ENCODE measurements at places on chromosomes 11 and 22. TPM values are rescaled to one million over a fixed set of nuclear protein-coding genes. Genes with fewer than 3 reads are reported as not detected.

DNA sequence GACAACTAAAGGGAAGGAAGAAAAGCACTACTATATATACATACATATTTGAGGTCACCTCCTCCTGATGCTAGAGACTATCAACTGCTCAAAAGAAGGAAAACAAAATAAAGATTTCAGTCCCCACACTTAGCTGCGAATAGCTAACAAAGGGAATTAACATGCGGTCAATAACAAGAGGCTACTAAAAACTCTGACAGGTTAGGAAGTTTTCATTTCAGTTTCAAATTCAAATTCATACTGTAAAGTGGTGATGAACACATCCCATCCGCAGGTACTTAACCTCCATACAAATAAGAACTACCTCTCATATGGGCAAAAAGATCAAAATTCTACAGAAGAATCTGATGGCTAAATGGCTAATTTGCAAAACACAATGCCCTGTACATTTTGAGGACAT is 2.6 kb downstream of the NAP1L4 start:
- DNase-seq: no peak

- no peak for DNase-seq
These were observed 199.9 kb downstream of the MAML2 start for GRCh38 chr11:96143041-96143521.

DNA sequence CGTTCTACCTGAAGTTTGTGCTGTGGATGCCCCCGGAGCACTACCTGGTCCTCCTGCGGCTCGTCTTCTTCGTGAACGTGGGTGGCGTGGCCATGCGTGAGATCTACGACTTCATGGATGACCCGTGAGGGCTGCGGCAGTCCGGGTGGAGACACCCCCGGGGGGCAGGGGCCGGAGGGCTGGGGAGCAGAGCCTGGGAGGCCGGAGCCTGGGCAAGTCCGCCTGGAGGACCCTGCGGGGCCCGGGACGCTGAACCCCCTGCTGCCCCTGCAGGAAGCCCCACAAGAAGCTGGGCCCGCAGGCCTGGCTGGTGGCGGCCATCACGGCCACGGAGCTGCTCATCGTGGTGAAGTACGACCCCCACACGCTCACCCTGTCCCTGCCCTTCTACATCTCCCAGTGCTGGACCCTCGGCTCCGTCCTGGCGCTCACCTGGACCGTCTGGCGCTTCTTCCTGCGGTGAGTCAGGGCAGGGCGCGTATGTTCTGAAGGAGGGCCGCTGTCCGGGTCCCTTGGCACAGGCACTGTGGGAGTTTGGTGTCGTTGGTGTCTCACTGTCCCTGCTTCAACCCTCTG is 17.3 kb downstream of the RNH1 start:
- DNase-seq: no peak

DNA sequence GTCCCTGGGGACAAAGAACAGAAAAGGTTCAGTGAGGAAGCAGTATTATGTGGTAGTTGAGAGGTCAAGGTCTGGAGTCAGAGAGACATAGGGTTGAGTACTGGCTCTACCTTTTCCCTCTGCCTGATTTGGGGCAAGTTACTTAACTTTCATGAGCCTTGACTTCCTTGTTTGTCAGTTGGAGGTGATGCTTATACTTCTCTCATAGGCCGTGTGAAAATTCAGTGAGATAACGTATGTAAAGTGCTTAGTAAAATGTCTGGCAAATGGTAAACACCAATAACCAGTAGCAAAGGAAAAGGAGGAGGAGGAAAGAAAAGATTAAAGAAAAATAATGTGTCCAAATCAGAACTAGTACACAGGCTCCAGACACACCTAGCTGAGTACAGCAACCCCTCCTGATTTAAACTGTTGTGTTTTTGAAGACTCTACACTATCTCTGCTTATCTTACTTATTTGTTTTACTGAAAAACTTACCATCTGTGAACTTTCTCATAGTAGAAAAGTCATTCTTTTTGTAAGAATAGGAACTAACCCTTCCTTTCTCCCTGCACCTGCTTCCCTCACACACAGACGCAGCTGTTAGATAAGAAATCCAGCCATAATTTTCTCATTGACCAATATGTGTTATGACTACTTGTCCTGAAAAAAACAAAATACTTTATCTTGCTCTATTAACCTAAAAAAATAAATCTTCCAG is 126.9 kb downstream of the CD44 start:
- DNase-seq: no peak

GRCh38 chr11:86582898-86583297 is 89.5 kb downstream of the ME3 start:
- no peak for DNase-seq

GRCh38 chr11:694563-695287 is at the start of gene DEAF1:
Gene DEAF1 (minus strand): TSS chr11:695222. CDS start chr11:695047, 175 bp downstream.
- peak; percentile 96 for DNase-seq

GRCh38 chr11:16966930-16967671 is 47.1 kb downstream of the PLEKHA7 start:
- DNase-seq: no peak

GRCh38 chr11:105296386-105296785 is 156.8 kb upstream of the CARD18 start:
- DNase-seq: no peak

- DNase-seq: peak; percentile 77
These were observed 19.6 kb upstream of the LIMK2 start for GRCh38 chr22:31192513-31192912.

- DNase-seq: no peak
These were observed 56.3 kb upstream of the ADSL start for GRCh38 chr22:40289991-40290459.

DNA sequence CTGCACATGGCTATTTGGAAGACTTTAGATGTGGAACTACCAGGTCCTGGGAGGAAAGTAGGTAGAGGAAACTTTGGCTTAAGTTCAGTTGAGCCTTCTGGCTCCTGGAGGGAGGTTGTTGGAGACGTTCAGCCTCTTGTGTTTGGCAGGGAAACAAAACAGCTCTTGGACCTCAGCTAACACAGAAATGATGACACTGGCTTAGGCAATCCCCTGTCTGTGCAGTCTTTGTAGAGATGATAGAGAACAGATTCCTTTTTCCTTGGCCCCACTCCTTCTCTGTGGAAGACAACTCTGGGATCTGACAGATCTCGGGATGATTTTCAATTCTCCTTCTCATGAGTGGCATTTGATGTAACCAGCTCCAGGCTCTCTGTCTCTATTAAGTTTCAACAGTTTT is 428.5 kb downstream of the TMEM135 start:
- peak; percentile 55 for DNase-seq

DNA sequence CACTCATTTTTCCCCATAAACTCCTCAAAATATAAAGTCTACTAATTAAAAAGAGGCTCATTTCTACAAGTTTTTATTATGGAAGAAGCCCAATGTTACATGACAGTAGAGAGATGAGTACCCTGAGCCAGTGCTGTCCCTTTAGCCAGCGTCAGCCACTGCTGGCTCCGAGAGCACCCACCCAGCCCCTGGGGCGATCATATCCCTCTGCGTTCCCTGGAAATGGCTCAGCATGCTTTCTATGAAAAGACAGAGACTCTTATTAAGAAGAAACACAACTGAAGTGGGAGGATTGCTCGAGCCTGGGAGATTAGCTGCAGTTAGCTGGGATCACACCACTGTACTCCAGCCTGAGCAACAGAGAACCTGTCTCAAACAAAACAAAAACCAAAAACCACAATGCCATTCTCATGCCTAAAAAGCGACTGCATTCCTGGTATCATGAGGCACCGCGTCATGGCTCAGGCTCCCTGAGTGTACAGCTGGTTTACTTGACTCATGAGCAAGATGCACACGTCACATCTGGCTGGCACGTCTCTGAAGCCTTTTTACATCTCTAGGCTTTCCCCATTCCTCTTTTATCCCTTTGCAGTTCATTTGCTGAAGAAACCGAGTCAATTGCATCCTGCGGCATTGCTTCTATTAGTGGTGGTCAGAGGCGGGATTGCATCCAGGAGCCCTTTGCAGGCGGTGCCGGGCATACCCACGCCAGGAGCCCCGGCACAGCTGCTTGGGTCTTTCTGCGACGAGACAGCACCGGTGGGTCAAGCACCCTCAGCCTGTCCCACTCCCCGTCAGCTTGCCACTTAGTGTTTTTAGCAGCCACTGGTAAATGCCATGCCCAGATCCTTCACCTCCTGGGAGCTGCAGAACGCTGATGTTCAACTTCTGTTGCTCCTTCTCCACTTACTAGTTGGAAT is 119.9 kb downstream of the CTTN start:
- peak; percentile 64 for DNase-seq

- no peak for DNase-seq
These were observed 500.1 kb downstream of the BRD1 start for GRCh38 chr22:49327411-49328117.

DNA sequence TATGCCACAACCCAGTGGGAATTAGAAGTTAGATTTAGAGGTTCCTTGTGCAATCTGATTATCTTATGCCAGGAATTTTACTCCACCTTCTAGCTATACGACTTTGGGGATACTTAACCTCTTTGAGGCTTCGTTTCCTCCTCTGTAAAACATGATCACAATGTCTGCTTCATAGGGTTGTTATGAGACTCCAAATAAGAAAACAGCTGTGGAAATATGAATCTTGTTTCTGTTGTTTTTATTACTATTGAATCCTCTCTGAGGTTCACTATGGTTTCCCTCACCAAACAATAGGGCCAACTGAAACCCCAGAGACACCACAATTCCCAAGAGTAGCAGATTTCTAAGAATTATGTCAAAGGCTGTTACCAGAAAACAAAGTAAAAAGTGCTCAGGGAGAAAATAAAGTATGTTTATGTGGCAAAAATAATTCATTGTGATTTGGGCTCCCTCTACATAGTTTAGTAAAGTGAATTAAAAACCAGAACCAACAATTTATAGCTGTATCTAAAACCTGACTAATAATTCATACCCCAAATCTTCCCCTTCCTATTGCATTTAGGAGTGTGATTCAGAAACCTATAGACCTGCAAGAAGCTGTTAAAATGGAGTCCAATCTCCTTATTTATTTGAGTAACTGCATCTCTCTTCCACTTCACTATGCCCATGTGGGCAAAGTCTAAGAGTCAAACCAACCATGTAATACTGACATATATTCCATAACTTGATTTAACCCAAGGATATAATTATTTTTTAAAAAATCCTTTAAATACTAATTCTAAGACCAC is 38.4 kb downstream of the AMBRA1 start:
- no peak for DNase-seq

DNA sequence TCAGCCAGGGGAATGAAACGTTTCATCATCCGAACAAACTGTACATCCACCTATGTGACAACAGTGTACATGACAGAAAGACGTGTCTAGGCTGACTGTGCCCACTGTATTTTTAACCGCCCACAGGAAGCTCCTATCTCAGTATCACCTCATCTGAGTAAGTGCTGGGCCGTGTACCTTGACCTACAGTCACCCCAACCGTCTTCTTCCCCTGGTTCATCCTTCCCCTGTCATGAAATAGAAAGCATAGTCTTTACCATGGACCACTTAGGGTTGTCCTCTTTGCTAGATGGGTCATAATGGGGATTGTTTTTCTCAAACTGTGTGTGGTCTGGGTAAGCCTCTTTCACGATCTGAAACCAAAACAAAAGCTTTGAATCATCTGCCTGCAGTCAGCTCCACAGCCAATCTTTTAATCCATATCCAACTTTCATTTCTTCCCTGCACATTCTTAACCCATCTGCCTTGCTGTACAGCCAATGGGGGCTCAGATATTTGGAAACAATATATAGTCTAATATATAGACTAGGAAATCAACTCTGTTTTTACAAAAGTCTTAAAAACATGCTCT is 4.2 kb downstream of the THYN1 start:
- peak; percentile 53 for DNase-seq

GRCh38 chr11:116825854-116826750 is 3.0 kb upstream of the APOA4 start:
- DNase-seq: no peak

GRCh38 chr22:17724241-17724640 is 50.0 kb downstream of the BID start:
- DNase-seq: peak; percentile 38

- DNase-seq: peak; percentile 91
These were observed 18.2 kb upstream of the MUC5AC start for GRCh38 chr11:1139441-1140083.

DNA sequence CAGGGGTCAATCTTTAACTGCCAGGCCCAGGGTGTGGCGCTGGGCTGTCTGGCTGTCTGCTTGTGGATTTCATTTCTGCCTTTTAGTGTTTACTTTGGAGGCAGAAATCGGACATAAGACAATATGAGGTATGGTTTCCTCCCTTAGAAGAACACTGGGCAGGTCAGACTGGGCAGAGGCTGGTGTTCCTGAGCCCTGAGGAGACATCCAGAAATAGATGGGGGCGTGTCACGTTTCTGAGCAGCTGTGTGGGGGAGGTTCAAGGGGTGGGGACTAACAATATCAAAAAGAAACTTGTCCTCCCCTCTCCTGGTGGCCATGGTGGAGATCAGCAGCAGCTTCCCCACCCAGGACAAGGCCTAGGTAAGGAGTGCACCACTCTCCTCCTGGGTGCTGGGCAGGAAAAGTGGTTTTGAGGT is at the start of gene ART1:
TSS of gene ART1 (plus strand) at position 312 of the 419 bp plus-strand sequence. CDS start 14,086 bp downstream, outside the sequence.
- no peak for DNase-seq

- DNase-seq: no peak
These were observed 49.1 kb downstream of the ADAMTS8 start for GRCh38 chr11:130379276-130379675.

DNA sequence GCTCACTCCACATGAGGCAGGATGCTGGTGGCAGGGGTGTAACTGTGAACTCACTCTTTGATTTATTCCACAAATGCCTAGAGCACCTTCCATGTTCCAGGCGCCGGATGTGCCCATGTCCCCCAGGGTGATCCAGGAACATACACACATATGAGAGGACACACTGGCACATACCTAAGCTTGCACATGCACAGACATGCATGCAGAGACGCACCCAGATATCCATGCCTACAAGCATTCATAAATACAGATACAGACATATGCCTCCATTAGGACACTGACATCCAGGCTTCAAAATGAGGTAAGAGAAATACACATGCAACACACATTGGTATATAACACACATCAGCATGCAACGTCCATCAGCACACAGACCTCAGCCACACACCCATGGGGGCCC is 4.5 kb downstream of the OSM start:
- no peak for DNase-seq

GRCh38 chr11:123230346-123230745 is 35.3 kb upstream of the CLMP start:
- no peak for DNase-seq

DNA sequence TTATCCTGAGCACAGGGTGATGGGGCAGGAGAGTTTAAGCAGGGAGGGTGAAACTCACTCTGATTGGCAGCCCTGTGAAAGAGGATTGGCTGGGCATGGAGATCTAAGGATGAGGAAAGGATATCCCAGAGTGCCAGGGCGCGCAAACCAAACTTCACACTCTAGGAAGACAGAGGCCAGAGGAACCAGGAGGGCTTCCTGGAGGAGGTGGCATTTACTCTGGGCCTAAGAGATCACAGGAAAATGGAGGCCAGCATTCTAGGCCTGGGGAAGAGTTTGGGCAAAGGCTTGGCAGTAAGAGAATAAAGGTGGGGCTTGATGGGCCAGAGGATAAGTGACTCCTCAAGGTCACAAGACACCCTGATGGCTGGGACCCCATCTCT is 377 bp upstream of the NCF4 start:
- no peak for DNase-seq

GRCh38 chr11:97259884-97260283 is 870.1 kb downstream of the JRKL start:
- DNase-seq: no peak

DRICH1 gene
- under 0.01 TPM for total RNA-seq

HTR3A gene
- total RNA-seq: not detected

PGA5 gene
- not detected for total RNA-seq

CD248 gene
- total RNA-seq: 19.5 TPM

SYT8 gene
- total RNA-seq: not detected

KRTAP5-2 gene
- total RNA-seq: not detected

C11orf86 gene
- not detected for total RNA-seq

TCF20 gene
- 20.0 TPM for total RNA-seq

MMP8 gene
- under 0.01 TPM for total RNA-seq

CALCA gene
- not detected for total RNA-seq

All from IMR-90 (cell line).